ENCODE measurements at places on chromosomes 3 and 15.

GRCh38 chr3:16893618-16894200 is 9.0 kb downstream of the PLCL2 start:
- no peak for DNase-seq

GRCh38 chr15:84151205-84151931 is 84.2 kb upstream of the GOLGA6L4 start:
- no peak for DNase-seq

- DNase-seq: no peak
These were observed 16.8 kb downstream of the TNIK start for GRCh38 chr3:171443211-171443957.

GRCh38 chr3:152706991-152707713 is 127.8 kb upstream of the P2RY1 start:
- no peak for DNase-seq

- no peak for DNase-seq
These were observed 536.9 kb downstream of the ZIC1 start for GRCh38 chr3:147945968-147946519.

- DNase-seq: no peak
These were observed 154.9 kb downstream of the GRM7 start for GRCh38 chr3:7015683-7016440.

DNA sequence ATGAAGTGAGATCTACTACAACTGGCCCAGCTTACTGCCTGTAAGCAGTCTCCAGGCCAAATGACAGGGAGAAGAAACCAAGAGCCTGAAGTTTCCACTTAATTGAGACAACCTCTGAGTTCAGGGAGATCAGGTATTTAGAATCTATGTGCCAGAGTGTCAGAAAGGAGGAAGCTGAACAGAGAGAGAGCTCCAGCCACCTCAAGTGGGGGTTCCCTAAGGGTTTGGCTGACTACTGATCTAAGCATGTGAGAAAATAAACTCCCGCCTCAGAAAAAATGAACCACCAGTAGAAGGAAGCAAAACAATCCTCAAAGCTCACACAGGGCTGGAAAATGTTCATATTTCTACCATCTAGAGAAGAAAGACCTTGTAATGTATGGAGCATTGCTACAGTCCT is 25.0 kb downstream of the ADAM10 start:
- DNase-seq: no peak

- no peak for DNase-seq
These were observed 56.1 kb upstream of the PIAS1 start for GRCh38 chr15:67997996-67998395.

GRCh38 chr3:84567796-84568195 is 391.0 kb upstream of the CADM2 start:
- DNase-seq: no peak

DNA sequence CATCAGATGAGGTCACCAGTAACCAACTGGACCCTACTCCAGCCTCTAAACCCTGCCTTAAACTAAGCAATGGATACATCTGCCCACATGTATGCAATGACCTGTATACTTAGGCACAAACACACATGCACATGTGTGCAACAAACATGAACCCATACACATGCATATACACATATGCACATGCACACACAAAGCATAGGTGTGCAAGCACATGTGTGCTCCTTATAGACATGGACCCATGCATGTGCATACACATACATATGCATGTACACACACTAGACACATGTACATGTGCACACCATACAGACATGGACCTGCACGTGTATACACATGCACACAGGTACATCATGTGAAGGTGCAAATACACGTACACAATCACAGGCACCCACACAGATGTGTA is 8.6 kb upstream of the TRH start:
- no peak for DNase-seq

DNA sequence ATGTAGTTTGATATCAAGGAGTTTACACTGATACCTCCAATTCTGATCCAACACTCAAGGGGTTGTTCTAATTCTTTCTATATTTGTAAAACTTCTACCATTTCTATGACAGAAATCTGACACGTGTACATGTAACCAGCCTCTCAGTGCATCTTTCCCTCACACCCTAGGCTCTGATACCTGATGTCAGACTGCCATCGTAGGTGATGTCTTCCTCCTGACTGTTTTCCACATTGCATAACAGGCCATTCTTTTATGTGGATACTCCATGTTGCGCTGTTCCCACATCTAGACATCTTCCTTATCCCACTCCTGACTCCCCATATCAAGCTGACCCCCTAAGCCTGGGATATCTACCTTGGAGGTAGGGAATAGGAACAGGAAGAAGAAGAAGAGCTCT is 159.1 kb downstream of the FNDC3B start:
- no peak for DNase-seq

DNA sequence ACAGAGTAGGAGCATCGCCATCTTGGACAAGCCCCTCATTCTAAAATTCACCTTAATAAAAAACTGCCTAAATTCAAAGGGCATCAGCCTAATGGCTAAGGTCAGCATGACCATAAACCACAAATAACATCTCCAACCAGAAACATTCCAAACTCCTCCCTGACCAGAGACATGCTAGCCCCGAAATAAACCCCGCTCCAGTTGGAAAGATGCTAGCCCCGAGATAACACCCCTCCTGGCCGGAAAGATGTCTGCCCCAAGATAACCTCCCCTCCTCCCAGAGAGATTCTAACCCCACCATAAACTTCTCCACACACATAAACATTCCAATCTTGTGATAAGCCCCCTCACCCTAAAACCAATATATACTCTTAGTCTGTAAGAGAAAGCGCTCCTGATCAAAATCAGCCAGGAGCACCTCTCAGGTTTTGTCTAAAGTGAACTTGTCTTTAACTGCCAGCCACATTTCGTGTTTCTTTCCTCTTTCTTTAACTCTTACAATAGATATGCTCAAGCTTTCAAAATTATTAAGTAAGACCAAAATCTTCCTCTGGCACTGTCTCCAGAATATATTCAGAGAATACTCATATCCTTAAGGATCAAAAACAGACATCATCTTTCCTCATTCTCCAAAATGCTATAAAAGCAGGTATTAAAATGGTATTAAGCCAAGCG is 104.1 kb downstream of the GSK3B start:
- no peak for DNase-seq

DNA sequence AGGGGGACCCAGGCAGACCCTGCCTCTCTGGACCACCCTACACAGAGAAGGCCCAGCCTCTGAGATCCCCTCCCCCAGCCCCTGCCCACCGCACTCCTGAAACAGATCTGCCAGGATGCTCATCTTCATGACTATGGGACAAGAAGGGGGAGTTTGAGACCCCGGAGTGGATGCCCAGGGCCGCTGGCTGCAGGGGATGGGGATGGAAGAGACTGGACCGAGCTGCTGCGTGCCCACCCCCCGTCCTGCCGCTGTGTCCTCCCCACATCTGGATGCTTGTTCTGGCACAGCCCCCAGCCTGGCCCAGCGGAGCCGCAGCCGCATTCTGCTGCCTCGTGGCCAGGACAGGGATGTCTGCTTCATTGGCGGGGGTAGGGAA is 30.3 kb upstream of the SEMA3F start:
- DNase-seq: no peak

GRCh38 chr3:7025581-7026300 is 164.8 kb downstream of the GRM7 start:
- no peak for DNase-seq

GRCh38 chr3:165800970-165801369 is 36.3 kb downstream of the BCHE start:
- DNase-seq: no peak

Measured in stimulated activated CD8-positive, alpha-beta memory T cell treated with anti-CD3 and anti-CD28 coated beads, Interleukin-15, amount 100 ng/mL, for 1 hour (primary cell).